ENCODE measurements at places on chromosomes 12 and 14. TPM values are rescaled to one million over a fixed set of nuclear protein-coding genes. Genes with fewer than 3 reads are reported as not detected.

DNA sequence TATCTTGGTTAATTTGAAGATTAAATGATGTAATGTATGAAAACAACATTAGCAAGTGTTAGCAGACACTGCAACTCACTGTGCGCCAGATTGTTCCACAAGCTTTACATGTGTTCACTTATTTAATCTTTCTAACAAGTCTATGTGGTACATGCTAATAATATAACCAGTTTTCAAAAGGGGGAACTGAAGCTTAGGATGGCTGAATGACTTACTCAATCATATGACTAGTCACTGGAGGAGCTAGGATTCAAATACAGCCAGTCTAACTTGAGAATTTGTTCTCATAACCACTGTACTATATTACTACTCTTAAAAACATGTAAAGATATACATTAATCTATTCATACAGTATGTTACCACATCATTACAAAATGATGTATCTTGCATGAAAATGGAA lies 60.5 kb upstream of the LRIG3 start:
- H3K36me3 ChIP-seq: no peaks in the 10 kb centered on the region
- H3K27me3 ChIP-seq: no peaks in the 10 kb centered on the region
- H3K4me3 ChIP-seq: no peak overlapping the region
- DNase-seq: no peak
- no peaks in the 10 kb centered on the region for H3K4me1 ChIP-seq
- H3K27ac ChIP-seq: no peak overlapping the region

DNA sequence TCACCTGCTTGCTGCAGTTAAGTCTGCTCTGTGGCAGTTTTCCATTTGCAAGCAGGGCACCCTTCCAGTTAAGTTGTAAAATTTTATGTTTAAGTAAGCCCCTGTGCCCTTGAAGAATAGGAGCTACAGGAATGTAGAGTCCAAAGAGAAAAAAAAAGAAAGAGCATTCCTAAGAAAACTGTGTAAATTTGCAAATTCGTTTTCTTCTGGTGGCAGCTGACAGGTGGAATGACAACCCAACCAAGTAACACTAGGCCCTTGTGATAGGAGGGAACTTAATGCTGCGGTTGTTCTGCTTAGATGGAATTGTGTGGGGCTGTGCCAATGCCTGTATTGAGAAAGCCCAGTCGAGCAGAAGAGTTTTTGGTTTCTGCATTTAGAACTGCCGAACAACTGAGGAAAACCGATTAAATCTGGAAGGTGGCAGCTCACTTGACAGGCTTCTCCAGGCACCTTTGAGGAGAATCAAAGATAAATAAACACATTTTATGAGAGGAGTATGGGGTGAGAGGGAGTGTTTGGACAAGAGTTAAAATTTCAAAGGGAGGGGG lies 280.0 kb downstream of the RAD51B start:
- peaks cover 28% of the 10 kb centered on the region for H3K36me3 ChIP-seq
- no peak overlapping the region for H3K4me3 ChIP-seq
- DNase-seq: no peak
- no peak overlapping the region for H3K27ac ChIP-seq

SRGAP1 gene
- not detected for total RNA-seq

DNA sequence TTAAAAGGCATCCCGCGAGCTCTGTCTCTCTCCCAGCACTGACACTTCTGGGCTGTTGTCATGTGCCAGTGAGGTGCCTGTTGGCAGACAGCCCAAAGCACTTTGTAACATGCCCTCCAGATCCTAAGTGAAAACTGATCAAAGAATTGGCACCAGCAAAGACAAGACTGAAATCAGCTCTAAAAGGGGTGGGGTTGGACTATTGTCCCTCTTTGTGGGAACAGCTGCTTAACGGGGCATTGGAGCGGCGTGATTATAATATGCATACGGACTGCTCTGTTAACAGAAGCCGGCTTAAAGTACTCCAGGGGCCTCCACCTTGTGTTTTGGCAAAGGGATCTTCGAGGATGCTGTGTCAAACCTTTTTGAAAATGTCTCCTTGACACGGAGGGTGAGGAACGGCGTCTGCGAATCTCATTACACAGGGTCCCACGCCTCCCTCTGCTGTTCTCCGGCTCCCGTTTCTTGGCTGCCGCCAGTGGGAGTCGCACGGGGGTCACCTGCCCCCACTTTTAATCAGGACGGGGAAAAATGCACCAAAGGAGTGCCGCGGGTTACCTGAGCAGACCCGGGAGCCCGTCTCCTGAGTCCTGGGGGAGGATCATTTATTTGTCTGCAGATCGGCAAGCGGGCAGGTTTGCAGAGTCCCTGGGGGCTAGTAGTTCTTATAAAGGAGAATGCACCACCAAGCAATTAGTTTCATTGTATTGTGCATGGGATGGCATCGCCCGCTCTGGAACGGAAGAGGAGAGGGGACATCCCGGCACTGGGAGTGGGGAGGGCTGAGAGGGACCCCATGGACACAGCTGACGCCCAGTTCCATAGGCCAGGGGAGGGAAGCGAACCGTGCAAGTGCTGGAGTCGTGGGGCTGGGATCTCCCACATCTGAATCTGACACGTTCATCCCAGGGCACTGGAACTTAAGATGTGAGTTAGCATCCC lies 44.3 kb downstream of the SPRING1 start:
- no peak overlapping the region for H3K27ac ChIP-seq
- H3K27me3 ChIP-seq: peaks cover 45% of the 10 kb centered on the region
- no peaks in the 10 kb centered on the region for H3K36me3 ChIP-seq

DNA sequence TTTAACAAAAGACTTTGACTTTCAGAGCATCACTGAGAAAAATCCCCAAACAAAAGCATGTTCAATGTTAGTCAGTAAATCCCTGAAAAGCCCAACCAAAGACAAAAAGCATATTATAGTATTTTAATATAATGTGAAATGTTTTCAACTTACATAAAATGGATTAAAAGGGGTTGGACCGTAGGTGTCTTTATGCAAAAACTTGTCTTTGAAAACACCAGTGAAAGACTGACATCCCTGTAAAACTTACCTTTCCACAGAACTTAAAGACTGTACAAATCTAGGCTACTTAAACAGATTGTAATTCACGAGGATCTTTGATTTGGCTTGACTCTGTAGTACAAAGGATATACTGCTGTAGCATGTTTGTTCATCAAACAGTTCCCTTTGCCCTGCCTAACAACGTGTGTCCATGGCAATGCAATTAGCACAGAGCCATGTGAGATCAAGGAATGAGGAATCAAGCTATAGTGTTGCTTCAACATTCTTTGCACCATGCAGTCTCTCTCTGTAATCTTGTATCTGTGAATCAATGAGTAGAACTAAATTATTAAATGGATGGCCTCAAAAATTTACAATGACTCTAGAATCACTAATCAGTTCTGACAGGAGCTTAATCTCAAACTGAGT lies 138.5 kb upstream of the SYT1 start:
- H3K27ac ChIP-seq: no peak overlapping the region
- H3K4me3 ChIP-seq: no peak overlapping the region
- no peaks in the 10 kb centered on the region for H3K4me1 ChIP-seq
- H3K27me3 ChIP-seq: no peaks in the 10 kb centered on the region
- no peaks in the 10 kb centered on the region for H3K36me3 ChIP-seq

- H3K4me3 ChIP-seq: no peak overlapping the region
- no peaks in the 10 kb centered on the region for H3K27me3 ChIP-seq
- H3K27ac ChIP-seq: no peak overlapping the region
- H3K4me1 ChIP-seq: peaks cover 6% of the 10 kb centered on the region
- H3K36me3 ChIP-seq: peaks cover 15% of the 10 kb centered on the region
Observed at GRCh38 chr14:72752034-72752412, 141.9 kb downstream of the DPF3 start.

GRCh38 chr12:15677228-15677627 lies 112.0 kb downstream of the EPS8 start:
- peaks cover 7% of the 10 kb centered on the region for H3K27me3 ChIP-seq
- no peaks in the 10 kb centered on the region for H3K36me3 ChIP-seq
- no peak overlapping the region for H3K4me3 ChIP-seq
- H3K27ac ChIP-seq: no peak overlapping the region
- DNase-seq: no peak

Measured in activated CD8-positive, alpha-beta memory T cell treated with anti-CD3 and anti-CD28 coated beads, Interleukin-2, amount 10 ng/mL, durations not matched to agents 7 days and 5 days (primary cell).